ENCODE measurements at places on chromosomes 11 and 22. TPM values are rescaled to one million over a fixed set of nuclear protein-coding genes. Genes with fewer than 3 reads are reported as not detected.

DNA sequence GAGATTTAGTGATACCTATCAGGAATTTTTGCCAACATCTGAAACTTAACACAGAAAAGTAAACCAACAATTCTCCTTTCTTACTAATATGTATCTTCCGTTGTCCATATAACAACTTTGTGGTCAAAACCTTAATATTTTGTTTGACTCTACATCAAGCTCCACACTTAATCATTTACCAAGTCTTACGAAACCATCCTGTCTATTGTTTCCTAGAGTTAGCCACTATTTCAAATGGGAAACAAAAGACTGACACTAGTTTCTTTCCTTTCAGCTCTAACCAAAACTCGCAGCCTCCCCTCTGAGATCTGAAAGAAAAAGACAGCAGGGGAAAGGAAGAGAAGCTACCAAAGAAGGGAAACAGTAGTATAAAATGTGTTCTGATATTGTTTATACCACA is 26.5 kb upstream of the PRDM10 start:
- DNase-seq = no peak

DNA sequence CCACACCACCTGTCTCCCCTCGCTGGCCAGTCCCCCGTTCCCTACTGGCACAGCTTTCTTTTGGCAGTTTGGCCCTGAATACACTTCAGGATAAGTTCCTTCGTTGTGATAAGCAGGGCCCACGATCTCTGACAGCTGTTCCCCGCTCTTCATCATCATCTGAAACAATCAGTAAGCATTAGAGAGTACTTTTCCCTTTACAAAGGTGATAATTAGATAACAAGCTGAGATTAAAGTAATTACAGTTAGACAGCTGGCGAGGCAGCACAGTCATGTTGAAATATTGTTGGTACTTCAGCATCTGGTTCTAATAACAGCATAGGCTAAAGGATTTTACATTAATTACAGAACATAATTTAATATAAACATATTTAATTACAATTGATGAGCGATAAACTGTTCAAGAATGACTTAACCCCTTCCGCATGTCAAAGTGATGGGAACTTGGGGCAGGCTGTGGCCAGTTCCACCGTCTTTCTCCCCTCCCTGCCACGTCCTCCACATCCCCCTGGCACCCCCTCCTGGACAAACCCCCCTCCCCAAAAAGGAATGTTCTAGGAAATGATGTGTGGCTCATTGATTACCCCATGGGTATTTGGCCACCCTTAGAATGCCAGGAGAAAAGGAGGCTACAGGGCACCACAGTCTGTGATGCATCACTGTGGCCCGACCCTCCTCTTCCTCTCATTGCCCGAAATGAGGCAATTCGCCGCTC is 134.9 kb downstream of the RCN1 start:
- no peak for DNase-seq

- peak; percentile 19 for DNase-seq
Measured at GRCh38 chr11:3195251-3196160, 23.1 kb downstream of the MRGPRG start.

DNA sequence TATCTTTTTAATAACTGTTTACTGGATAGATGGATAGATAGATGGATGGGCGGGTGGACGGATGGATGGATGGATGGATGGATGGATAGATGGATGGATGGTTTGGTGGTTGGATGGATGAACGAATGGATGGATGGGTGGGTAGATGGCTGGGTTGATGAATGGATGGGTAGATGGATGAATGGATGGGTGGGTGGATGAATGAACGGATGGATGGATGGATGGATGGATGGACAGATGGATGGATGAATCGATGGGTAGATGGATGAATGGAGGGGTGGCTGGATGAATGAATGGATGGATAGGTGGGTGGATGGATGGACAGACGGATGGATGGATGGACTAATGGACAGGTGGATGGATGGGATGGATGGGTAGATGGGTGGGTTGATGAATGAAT is 13.8 kb upstream of the SLC22A12 start:
- no peak for DNase-seq

The LIF gene
- polyA plus RNA-seq = 4.1 TPM

DNA sequence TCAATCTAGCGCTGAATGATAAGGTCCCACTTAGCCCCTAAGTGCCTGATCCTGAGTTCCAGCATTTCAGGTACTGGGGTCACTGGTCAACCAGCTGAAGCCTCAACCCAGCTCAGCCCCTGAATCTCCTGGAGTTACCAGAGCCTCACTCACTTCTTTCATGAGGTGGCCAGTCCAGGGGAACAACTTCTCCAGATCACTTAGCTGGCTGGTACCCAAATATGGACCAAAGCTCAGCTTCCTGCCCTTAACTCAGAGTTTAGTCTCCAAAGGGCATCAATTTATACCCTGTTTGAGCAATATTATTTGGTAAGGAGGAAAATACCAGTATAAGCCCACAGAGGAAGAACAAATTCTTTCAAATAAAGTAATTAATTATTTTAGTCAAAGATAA is 105.6 kb downstream of the SLC1A2 start:
- DNase-seq = no peak

DNA sequence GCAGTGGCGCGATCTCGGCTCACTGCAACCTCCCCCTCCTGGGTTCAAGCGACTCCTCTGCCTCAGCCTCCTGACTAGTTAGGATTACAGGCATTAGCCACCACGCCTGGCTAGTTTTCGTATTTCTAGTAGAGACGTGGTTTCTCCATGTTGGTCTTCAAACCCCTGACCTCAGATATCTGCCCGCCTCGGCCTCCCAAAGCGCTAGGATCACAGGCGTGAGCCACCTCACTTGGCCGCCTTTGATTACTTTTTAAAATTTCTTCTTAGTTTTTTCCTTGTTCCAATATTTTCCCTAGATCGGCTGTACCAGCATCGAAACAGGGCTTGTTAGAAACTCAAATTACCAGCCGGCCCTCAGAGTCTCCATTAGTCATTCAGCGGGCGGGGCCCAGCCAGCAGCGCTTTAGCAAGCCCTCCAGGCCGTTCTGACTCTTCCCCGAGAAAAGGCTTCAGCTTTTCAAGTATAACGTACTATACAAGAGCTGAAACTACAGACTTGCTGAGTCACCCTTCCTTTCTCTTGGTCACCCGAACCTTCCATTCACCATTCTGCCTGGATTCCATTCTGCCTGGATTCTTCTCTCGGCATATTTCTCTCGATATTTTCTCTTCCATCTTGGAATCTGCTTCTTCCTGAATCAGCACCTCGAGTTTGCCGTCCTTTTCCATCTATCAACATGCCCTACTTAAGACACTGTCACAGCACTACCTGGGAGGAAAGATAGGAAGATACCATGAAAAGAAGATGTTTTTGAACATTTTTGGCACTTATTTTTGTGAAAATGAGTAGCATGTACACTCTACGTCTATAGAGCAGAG is 6.7 kb upstream of the CAPRIN1 start:
- peak; percentile 59 for DNase-seq

DNA sequence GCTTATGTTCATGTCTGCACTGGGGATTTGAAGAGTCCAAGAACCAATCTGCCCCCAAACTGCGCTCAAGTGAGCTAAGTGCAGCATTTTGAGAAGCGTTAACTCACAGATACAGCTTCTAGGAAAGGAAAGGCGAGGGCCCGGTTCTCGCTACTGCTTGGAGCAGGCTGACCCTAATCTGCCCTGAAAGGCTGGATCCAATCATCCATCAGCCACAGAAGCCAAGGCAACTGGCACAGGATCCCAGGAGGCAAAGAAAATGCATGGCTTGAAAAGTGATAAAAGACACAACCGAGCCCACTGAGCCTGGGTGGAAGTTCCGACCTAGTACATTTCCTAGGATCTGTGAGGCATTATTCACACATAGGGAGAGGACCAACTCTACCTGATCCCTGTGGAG is 174.8 kb downstream of the LARGE1 start:
- no peak for DNase-seq

DNA sequence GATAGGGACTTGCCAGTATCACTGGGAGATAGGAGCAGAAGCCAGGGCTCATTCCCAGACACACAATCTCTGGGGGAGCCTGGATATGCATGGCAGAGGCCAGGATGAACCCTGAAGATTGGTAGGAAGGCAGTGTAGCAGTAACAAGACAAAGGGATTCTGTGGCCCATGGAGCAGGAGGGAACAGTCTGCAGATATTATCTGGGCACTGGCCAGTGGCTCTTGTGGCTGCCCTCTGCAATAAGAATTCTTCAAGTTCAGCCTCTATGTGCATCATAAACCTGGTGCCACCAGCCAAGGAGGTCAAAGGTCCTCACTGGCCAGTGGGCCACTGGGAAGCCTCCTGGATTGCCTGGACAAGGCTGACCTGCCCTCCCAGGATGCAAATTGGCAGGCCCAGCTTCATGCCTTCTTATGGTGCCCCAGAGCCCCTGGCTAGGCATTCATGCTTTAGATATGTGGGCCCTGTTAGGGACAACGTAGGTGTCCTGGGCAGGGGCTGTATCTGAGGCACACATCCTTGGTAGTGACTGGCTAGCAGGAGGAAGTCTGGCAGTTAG is 29.2 kb downstream of the KCNQ1OT1 start:
- DNase-seq = no peak

The WNT11 gene
- polyA plus RNA-seq = 56.2 TPM

DNA sequence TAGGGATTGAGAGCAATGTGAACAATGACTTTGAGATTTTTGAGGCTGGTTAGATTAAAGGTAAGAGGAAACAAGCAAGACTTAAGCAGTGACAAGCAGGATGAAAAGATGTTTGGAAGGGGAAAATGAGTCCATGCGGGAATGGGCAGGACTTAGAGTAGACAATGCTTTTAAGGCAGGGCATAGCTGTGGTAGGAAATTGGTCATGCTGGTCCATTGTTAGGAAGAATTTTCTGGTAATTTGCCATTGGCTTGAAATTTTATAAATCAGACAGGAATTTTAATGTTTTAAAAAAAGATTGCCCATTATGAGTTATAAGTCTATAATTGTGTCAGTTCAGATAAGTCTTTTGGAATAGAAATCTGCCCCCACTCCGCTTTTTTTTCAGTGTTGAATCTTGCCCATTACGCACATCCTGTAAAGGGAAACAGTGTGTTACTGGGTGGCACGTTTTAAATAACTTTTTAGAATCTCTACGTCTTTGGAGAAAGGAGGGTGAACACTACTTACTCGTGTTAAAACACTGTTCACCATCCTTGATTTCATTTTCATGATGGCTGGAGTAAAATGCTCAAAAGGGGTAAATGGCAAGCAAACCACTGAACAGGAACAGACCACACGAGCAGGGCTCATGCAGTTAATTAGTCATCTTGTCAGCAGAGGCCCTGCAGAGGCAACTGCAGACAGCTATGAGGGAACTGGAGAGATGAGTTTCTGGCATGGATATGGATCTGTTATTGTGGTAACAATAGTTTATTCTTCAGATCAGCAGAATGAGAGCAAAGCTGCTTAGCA is 25.0 kb downstream of the SWAP70 start:
- no peak for DNase-seq

- no peak for DNase-seq
Measured at GRCh38 chr22:27748349-27748748, 53.2 kb downstream of the MN1 start.

GRCh38 chr11:64877390-64878222 is 815 bp downstream of the EHD1 start:
- DNase-seq = peak; percentile 45

The PAMR1 gene
- polyA plus RNA-seq = 9.3 TPM

DNA sequence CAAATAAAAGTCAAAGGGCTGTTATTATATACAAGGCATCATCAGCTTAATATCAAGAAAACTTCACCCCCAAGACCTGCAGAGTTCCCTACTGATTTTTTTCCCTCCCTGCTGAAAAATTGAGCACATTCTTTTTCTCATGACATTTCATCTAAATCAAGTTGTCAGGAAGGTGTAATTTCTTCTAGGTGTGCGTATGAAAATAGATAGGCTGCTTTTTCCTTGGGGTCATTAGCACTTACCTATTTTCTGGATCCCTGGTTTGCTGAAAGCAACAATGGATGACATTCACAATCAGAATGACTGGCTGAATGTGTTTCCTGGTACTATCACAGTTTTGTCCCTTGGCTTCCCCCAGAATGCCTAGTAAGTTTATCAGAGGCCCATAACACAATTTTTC is 225.0 kb upstream of the KIRREL3 start:
- DNase-seq = no peak

The HPX gene
- 10.2 TPM for polyA plus RNA-seq

DNA sequence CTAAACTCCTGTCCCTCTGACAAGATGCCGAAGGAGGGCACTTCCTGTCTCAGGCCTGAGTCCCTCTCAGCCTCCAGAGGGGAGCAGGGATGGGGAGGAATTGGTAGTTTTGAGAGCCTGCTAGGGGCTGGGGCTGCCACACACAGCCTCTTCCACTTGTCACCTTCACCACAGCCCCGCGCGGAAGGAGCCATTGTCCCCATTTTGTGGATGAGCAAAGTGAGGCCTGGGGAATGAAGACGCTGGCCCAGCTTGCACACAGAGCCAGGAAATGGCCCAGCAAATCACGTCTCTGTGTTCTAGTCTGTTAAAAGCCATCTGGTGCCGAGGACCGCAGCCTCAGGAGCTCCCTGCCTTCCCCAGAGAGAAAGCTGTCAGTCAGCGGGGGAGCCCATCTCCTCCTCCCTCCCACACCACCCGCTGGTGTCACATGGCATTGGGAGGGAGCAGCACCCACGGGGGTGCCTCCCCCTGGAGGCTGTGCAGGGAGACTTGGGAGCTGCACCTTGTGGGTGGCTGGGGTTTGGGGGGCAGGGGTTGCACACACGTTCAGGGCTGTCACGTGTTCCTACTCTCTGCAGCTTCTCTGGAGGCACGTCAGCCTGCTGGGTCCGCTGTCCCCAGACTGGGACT is 34.6 kb downstream of the RASD2 start:
- no peak for DNase-seq
